SK-N-SH (cell line): ENCODE measurements at places on chromosomes 4 and X. TPM values are rescaled to one million over a fixed set of nuclear protein-coding genes. Genes with fewer than 3 reads are reported as not detected.

ADAD1 gene
- not detected in 2 replicates for polyA plus RNA-seq

ATP1B4 gene
- not detected in 2 replicates for polyA plus RNA-seq

LUZP4 gene
- not detected in 2 replicates for polyA plus RNA-seq

CDKL2 gene
- 0.41 and 0.58 TPM in 2 replicates for polyA plus RNA-seq

SYN1 gene
- polyA plus RNA-seq = 0.02 and 0.08 TPM in 2 replicates

CACNA1F gene
- not detected in 2 replicates for polyA plus RNA-seq

NPY1R gene
- not detected in 2 replicates for polyA plus RNA-seq

SASH3 gene
- polyA plus RNA-seq = not detected in 2 replicates

CDS1 gene
- polyA plus RNA-seq = 0.02 and 0.03 TPM in 2 replicates

CCDC110 gene
- 0.05 TPM in 1 of 2 replicates, not detected in the other for polyA plus RNA-seq

COL25A1 gene
- not detected in 2 replicates for polyA plus RNA-seq

ADH6 gene
- polyA plus RNA-seq = not detected in 2 replicates
